ENCODE measurements at places on chromosomes 11 and 22.

DNA sequence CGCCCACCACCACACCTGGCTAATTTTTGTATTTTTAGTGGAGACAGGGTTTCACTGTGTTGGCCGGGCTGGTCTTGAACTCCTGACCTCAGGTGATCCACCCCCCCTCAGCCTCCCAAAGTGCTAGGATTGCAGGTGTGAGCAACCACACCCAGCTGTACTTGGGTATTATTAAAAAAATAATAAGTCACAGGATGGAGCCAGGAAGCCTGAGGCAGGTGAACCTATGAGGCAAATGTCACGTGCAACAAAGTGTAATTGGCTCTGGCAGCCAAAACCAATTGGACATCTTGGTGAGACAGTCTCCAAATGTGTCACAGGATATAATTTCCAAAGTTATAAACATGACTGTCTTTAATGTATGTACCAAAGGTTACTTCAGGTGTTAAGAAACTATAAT is 24.0 kb upstream of the MALAT1 start:
- no peak for DNase-seq

DNA sequence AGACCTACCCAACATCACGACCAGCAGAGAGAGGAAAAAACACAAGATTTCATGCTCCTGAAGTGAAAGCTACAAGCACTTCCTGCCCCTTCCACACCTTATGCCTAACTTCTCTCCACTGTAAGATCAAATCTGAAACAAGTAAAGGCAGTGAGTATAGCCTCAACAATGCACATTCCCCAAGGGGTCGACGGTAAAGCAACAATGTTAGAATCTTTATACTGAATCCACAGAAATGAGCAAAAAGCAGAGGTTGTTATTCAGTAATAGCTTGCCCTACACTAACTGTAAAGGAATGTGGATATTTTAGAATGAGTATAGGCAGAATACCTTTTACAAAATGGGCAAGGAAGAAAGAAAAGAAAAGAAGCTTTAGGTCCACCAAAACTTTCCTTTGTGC is 15.6 kb downstream of the ARFGAP3 start:
- no peak for DNase-seq

DNA sequence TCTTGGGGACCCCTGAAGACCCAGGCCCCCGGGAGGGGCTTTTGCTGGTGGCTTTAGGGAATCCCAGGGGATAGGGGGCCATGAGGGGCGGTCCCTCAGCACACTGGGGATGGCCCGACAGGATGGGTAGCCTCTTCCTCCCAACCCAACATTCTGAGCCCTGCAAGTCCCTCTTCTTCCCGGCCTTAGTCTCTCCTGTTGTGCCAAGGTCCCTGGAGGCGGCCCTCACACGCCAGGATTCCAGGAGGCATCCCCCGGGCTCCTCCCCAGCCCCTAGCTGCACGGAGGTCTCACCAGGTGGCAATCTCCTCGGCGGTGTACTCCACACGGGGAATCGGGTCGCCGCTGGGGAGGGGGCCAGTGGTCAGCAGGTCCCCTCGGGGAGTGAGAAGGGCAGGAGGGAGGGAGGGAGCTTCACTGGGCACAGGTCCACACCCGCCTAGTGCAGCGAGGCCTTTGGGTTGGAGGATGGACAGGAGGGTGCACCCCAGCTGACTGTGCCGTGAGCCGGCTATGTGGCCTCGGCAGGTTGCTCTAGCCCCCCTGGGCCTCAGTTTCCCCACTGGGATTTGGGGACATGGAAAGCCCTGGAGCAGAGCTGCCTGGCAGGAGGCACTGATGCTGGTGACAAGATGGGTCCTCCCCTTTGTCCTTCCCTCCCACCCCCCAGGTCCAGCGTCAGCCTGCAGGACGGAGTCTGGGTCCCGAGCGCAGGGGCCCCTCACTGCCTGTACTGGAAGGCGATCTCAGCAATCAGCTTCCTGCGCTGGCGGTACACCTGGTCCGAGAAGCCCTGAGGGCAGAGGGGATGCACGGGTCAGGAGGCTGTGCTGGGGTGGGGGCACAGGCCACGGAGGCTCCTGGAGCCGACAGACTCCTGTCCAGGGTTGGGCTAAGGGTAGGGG is 4.2 kb downstream of the TH start:
- DNase-seq: no peak

- DNase-seq: no peak
These were observed 13.5 kb downstream of the RBM7 start for GRCh38 chr11:114413958-114414357.

GRCh38 chr11:66744485-66745355 is 15.7 kb upstream of the SPTBN2 start:
- peak; percentile 83 for DNase-seq

DNA sequence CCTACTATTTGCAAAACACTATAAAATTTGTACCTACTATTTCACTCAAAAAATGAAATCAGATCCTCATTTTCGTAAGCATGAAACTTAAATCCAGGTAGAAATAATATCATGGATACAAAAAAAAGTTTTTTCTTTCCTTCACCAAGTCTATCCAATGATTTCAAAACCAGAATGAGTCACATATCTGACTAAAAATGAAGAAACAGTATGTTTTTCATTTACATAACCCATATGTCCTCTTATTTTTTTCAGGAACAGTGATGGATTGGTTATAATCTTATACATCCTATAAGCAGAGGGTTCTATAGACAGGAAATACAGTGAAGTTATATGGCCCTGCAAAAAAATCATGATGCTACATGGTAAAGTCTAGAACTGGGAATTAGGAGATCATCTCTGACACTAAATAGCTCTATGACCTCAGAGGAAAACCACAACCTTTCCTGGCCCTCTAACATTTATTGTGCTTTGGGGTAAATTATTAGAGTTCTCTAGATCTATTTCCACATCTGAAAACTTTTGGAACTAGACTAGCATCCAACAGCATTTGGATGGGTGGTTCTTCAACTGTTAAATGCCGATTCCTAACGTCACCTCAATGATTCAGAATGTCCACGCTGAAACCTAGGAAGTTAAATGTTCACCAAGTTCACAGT is 10.9 kb downstream of the MTMR2 start:
- DNase-seq: no peak

- no peak for DNase-seq
These were observed 15.3 kb upstream of the POLA2 start for GRCh38 chr11:65246506-65246905.

GRCh38 chr22:38468443-38469305 is 778 bp downstream of the KDELR3 start:
- no peak for DNase-seq

DNA sequence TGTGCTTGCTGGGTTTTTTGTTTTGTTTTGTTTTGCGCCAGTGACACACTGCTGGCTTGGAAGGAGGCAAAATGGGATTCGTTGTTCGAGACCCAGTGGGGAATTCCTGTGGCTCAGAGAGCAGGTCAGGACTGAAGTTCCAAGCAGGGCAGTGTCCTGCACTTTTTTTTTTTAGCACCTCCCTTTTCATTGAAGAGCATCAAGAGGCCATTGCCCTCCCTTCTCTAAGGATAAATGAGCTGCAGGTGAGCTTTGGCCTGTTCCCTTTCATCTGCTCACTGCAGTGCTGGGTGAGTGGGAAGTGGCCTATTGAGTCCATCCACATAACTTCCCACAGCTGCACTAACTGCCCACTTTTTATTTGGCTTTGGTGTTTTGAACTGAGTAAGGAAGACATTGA is 87.8 kb downstream of the ARHGAP42 start:
- DNase-seq: no peak

- no peak for DNase-seq
These were observed 3.8 kb downstream of the SMTNL1 start for GRCh38 chr11:57541169-57541568.

DNA sequence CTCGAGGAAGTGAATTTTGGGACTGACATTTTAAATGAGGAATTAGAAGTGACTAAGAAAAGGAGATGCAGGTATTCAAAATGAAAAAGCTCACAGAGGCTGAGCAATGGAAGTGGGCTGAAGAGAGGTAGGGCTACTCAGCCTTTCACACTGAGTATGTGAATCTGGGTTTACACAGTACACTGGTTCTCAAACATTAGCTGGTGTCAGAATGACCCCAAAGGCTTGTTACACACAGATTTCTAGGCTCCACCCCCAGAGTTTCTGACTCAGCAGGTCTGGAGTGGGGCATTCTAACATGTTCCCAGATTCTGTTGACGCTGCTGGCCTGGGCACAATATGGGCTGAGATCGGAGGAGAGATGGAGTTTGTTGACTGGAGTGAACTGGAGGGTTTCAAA is 32.8 kb downstream of the CADM1 start:
- DNase-seq: no peak

GRCh38 chr11:72379384-72380131 is 54.8 kb downstream of the CLPB start:
- no peak for DNase-seq

- no peak for DNase-seq
These were observed 1.7 kb upstream of the DCHS1 start for GRCh38 chr11:6657346-6657745.

GRCh38 chr11:19441752-19442553 is 201.2 kb upstream of the E2F8 start:
- peak; percentile 11 for DNase-seq

DNA sequence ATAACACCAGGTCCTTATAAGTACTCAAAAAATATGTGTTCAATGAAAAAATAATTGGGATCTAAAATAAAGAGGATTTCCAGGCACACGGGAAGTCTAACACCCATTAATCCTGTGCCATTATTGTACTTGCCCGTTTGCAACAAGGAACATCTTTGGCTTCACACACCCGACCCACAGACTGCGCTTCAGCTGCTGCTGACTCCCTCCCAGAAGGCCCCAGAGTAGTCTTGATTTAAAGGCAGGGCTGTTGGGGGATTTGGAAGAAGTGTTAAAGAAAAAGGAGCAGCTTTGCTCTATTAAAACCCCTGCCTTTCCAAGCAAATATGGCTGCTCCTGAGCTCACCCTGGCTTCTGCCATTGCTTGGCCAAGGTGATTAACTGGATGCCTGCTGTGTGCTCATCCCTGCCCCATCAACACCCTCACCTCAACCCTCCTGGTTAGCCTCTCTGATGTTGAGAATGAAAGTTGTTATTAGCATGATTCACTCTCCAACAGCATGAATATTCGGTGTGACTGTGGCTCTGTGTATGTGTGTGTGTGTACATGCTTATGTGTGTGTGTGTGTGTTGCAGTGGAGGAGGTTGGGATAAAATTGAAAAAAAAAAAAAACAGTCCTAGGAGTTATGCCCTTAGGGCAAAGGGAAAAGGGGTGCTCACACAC is 76.1 kb downstream of the KIRREL3 start:
- DNase-seq: no peak

DNA sequence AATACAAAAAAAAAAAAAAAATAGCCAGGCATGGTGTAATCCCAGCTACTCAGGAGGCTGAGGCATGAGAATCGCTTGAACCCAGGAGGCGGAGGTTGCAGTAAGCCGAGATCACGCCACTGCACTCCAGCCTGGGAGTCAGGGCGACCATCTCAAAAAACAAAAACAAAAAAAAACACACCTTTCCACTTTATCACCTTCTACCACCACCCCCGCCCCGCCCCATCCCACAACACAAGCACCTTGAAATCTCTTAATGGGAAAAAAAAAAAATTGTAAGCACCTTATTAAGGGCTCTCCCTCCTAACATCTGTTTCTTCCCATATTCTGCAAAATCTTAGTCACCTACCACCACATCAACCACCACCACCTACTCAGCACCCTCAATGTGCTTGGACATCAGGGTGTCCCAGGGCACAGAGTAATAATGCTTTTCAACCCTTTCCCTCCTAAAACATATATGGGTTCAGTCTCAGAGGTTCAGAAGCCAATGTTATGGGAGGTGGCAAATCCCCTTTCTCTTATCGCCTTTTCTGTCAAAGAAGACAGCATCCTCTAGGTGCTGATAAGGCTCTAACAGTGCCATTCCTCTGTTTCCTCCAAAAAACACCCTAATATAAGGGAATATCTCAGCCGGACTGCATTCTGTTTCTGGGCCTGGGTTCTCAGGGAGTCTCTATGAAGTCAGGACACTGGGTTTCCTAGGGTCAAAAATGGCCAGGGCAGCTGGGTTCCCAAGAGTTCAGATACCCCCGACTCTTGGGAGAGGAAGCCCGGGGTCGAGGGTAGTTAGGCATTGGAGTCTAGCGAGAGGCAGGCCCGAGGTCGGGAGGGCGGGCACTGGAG is 718 bp downstream of the INTS5 start:
- no peak for DNase-seq

DNA sequence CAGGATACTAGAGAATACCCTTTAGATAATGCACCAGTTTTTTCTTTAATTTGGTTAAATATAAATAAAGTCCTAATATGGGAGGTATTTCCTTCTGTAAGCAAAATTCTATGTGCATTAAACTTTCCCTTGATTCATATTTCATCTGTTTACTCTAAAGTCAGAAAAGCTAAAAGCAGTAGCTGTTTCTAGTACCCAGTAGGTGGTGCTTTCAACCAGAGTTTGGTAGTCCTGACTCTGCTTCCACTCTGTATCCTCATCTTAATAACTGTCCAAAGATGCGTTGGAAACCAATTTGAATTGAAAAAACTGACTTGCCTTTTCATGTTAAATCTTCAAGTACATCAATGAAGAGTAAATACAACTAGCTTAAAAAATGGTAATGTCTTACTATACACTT is 1065.2 kb downstream of the JRKL start:
- no peak for DNase-seq

GRCh38 chr11:86553265-86553664 is 119.2 kb downstream of the ME3 start:
- DNase-seq: no peak

GRCh38 chr11:100981196-100981824 is 148.3 kb downstream of the PGR start:
- DNase-seq: no peak

- no peak for DNase-seq
These were observed 1057.3 kb downstream of the OPCML start for GRCh38 chr11:132475026-132475425.

GRCh38 chr11:69317401-69318092 is 23.6 kb downstream of the MYEOV start:
- DNase-seq: no peak

- no peak for DNase-seq
These were observed 95.4 kb upstream of the TIMP3 start for GRCh38 chr22:32706149-32706548.
